Hindlimb muscle (tissue), 1 donor: ENCODE measurements at places on chromosomes 2 and 18.

DNA sequence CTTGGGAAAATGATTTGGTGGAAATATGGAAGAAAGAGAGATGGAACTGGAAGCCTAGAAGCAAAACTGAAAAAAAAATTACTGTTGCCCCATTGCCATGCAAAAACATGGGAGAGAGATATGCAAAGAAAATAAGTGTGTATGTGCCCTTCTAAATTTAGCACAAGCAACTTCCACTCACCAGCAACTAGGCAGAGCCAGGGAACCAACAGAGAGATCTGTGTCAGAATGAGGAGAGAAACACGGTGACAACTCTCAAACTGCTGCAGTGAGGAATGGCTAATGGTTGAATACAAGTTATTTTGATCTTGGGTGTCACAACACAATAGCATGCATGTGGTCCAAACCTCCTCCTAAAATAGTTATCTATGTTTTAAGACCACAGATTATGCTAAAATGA, 10.9 kb downstream of the DSC2 start:
- DNase-seq: no peak

- DNase-seq: no peak
These were observed 36.3 kb downstream of the STAT4 start for GRCh38 chr2:191114403-191114886.

- no peak for DNase-seq
These were observed 86.7 kb upstream of the ZEB2 start for GRCh38 chr2:144606466-144607095.

DNA sequence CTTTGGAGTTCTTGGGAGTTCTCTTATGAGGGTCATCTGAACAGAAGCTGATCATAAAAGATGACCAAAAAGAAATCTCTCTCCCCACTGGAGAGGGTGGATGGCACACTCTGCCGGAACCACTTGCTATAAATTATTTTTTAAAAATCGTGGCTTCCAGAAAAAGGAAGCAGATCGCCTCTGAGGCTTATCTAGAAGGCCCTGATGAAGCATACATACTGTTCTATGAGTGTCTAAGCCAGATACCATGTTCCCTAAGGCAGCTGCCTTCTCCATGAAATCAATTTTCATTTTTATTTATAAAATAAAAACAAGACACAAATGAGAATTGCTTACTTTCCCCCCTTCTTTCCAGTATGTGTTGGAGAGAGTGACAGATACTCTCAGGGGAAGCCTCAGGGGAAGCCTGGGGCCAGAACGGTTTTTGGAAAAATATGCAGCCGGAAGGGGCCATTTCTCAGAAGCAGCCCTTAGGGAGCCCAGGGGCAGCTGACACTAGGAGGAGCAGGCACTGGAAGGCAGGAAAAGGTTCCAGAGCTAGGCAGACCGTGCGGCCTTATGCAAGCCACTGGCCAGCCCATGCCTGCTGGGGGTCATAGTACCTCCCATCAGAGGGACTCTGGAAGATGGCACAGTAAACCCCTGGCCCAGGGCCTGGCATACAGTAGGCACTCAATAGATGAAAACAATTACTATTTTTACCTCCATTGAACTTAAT, 130.6 kb downstream of the CABLES1 start:
- DNase-seq: no peak

DNA sequence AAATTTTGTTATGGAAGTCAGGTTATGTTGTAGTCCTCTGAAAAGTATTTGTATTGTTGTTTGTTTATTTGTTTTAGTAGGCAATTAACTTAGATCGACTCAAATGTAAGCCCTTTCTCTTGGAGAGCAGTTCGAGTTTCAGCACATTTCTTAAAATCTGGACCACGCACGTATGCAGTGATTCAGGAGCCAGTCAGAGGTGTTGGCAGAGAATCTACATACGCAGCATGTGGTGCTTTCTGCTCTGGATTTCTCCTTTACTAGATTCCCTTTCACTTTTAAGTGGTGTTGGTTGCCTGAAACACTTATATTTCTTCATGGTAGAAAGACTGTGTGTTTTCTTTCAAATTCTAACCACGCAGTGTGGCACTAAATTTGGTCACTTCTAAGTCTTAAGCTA, 773.9 kb upstream of the LRATD1 start:
- DNase-seq: no peak

GRCh38 chr2:205680067-205680466, 2.2 kb upstream of the NRP2 start:
- DNase-seq: peak; percentile 47

- no peak for DNase-seq
These were observed 242.0 kb downstream of the TMEM182 start for GRCh38 chr2:103003750-103004260.

DNA sequence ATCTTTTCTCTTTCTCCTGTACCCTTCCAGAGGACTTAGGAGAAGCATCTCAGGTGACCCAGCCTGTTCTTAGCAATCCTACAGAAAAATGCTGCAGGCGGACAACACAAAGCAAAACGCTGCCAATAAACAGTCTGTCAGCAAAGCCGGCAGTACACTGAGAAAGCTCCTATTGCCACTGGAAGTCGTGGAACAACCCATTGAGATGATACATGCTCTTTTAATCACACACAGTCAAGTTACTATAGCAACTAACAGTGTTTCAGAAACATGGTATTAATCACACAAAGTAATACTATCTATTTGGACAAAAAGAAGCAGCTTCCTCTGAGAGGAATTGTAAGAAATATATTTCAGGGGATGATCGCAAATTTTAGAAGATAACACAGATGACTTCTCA, 10.5 kb downstream of the CTLA4 start:
- no peak for DNase-seq

DNA sequence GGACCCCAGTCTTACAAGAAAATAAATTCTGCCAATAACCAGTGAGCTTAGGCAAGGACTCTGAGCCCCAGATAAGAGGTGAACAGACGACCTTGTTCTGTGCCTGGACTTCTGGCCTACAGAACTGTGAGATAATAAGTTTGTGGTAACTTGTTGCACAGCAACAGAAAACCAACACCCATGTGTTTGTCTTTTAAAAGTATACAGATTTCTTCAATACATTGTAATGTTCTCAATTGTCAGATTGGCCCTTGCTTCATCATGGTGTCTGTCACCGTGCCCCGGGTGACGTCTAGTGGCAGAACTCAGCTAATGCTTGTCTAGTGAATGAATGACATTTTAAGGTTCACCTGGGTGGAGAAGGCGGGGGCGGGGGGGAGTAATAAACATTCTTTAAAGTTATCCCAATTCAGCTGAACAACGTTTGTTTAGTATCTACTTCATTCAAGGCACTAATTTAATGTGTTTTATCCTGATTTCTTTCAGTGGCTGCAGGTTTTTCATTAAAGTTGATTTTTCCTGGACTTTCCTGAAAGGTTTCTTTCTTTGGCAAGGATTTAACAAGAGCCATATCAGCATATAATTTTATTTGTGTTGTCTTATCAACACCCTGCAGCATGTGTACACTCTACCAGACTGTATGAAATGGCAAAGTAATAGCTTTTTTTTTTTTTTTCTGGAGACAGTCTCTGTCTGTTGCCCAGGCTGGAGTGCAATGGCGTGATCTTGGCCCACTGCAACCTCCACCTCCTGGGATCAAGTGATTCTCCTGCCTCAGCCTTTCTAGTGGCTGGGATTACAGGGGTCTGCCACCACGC, 123.8 kb upstream of the DLX2 start:
- DNase-seq: no peak

DNA sequence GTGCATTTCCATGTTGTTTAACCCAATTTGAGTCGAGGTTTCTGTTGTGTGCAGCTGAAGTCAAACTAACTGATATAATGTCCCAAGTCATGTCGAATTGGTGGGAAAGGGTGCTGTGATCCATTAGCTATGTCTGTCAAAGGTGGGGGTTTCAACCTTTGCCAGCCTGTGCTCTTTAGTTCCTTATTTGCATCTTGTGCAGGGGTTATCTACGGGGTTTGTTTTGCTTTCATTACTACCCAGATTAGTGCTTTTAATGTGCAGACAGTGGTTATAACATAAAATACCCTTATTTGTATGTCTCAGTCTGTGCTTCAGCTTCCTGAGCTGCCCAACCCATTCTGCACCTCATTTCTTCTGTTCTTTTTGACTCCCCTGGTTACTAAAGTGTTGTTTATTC, 271.9 kb upstream of the CXCR4 start:
- no peak for DNase-seq

DNA sequence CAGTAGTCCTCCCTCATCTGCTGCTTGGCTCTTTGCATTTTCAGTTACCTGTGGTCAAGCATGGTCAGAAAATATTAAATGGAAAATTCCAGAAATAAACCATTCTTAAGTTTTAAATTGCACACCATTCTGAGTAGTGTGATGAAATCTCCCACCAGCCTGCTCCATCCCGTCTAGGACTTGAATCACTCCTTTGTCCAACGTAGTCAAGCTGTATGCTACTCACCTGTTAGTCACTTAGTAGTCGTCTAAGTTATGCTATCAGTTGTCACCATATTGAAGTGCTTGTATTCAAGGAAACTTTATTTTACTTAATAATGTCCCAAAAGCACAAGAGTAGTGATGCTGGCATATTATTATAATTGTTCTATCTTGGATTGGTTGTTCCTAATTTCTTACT, 172.5 kb downstream of the FIGN start:
- no peak for DNase-seq

GRCh38 chr2:60552078-60552850, 1.2 kb downstream of the BCL11A start:
- no peak for DNase-seq

DNA sequence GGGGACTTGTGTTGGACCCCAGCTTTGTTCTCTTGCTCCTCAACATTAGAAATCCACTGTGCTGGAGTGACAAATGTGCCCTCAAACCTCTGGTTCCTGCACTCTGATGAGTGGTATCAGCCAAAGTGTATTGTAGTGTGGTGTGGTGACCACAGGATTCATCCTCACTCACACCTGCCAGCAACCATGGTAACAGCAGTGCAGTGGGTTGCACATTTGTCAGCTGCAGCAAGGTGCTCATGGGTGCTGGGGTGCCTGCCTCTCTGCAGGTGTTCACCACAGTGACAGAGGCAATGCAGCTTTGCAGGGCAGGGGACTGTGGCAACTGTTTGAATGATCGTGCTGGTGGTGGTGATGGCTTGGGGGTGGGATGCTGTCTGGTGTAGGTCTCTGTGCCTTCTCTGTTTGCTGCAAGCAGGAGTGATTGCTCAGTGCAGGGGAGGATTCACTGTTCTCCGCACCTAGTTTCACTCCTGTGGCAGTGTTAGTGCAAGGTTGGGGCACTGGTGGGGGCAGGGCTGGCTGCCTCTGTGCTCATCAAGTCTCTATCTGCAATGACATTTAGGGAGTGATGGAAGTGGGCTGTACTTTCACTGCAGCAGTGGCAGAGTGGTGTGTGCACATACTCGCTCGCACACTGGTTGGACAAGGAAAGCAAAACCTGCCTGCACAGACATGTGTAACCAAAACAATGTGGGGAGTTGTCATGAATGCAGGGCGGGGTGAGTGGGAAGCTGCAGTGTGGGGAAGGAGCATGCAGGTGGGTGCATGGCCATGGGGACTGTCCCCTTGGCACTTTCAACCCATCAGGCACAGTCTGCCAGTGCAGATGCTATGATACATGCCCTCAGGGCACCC, 301.1 kb downstream of the PIK3C3 start:
- no peak for DNase-seq

DNA sequence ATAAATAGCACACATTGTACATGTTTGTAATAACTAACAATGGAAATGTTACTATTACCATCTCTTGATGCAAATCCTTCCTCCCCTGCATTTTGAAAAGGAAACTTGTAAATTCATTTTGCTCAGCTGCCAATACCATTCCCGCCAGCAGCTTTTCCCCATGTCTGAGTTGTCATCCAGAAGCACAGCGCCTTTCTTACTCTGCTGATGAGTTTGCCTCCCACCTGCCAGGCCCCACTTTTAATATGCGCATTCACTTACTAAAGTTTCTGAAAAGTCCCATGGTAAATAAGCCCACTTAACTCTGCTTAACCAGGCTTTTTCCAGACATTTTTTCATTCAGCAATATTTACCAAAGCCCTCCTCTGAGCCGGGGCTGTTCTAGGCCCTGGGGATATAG, 3.9 kb downstream of the CHST10 start:
- no peak for DNase-seq

- DNase-seq: no peak
These were observed 142.3 kb downstream of the GULP1 start for GRCh38 chr2:188434018-188434417.

DNA sequence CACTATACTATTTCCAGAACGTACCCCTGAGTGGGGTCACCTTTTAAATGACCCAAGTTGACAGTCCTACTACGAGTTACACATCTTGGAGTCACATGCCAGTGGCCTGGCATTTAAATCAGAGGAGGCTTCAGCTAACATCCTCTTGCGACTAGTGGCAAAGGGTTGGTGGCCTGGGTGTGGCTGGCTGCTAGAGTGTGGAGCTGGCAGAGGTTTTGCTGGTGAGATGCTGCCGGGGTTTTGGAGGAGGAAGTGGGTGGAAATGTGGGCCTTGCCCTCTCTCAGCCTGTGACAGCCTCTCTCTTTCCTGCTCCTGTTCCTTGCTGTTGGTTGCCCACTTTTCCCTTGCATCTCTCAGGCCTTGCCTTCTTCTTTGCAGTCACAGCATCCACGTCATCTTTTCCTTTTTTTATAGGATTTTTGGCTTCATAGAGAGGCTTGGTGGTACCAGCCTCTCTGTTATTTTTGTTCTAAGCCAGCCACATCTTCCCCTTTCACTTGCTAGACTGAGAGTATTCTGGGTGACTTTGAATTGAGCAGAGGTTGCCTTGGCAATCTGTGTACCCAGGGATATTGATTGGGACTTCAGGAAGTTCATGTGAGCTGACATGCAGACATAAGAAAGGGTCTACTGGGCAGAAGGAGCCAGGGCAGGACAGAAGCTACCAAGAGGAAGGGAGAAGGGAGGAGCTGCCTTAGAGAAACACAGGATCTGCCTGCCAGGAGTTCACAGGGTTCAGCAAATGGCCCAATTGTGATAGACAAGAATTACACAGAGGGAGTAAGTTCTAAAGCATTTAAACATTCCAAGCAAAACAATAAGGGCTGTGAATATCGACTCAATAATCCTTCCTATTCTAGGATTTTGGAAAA, 55.4 kb downstream of the CDC42EP3 start:
- DNase-seq: no peak

GRCh38 chr2:130890941-130891669, 54.4 kb downstream of the ARHGEF4 start:
- DNase-seq: no peak

DNA sequence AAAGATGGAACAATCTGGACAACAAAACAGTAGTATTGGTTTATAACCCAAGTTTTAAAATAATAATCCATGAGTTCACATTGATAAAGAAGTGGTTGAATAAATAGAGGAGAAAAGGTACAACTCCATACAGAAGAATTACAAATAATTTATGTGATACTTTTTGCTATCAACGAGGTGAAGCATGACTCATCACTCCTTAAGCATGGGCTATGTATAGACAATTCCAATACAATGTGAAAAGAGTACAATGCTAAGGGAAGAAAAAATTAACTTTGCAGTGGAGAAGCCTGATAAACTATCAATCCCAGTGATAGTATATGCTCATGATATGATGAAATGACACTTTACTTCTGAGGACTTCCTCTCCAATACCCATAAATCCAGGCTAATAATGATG, 312.9 kb downstream of the GULP1 start:
- no peak for DNase-seq

- DNase-seq: no peak
These were observed 51.0 kb upstream of the GORASP2 start for GRCh38 chr2:170878066-170878465.

DNA sequence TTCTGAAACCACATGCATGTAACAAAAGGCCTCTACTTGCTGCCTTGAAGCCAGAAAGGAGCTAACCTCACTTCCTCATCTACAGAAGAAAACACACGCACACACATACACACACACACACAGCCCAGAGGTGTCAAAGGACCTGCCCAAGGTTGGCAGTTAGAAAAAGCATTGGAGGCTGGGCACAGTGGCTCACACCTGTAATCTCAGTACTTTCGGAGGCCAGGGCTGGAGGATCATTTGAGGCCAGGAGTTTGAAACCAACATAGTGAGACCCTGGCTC, 125.9 kb upstream of the RNF152 start:
- DNase-seq: no peak
